ENCODE measurements at places on chromosomes 7 and 10.
A peak's percentile ranks its signal among the peaks of the same experiment; 100 is the strongest.

- no peak for DNase-seq
Measured at GRCh38 chr10:119250641-119251314, 43.4 kb downstream of the GRK5 start.

DNA sequence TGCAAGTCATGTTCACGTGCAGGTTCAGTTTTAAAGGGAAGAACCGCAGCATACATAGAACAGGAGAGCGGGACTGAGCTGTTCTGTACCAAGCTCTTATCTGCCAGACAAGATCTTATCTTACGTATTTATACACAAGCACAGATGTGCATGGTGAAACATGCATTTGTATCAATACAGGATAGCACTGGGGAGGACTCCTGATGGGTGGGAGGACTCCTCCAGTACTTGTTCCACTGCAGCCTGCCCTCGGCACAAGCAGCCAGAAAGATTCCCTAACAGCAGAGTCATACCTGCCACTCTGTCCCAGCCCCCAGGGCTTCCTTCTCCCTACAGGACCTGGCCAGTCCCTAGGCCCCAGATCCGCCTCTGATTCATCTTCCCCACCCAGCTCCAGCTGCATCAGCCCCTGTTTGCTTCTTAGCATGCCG lies 13.2 kb upstream of the PRKCQ start:
- DNase-seq, result no peak

- no peak for DNase-seq
Measured at GRCh38 chr10:78435484-78436221, 402.0 kb downstream of the RPS24 start.

GRCh38 chr10:74330646-74331045 lies 179.6 kb downstream of the ADK start:
- no peak for DNase-seq

DNA sequence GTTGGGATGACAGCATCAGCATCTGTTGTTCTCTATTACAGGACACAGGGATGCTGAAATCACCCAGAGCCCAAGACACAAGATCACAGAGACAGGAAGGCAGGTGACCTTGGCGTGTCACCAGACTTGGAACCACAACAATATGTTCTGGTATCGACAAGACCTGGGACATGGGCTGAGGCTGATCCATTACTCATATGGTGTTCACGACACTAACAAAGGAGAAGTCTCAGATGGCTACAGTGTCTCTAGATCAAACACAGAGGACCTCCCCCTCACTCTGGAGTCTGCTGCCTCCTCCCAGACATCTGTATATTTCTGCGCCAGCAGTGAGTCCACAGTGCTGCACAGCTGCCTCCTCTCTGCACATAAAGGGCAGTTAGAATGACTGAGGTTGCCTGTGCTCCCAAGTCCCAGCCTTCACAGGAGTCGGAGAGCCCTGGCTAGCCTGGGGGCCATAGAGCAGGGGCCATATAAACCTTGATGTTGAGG lies 142.2 kb upstream of the PRSS58 start:
- DNase-seq, result no peak

DNA sequence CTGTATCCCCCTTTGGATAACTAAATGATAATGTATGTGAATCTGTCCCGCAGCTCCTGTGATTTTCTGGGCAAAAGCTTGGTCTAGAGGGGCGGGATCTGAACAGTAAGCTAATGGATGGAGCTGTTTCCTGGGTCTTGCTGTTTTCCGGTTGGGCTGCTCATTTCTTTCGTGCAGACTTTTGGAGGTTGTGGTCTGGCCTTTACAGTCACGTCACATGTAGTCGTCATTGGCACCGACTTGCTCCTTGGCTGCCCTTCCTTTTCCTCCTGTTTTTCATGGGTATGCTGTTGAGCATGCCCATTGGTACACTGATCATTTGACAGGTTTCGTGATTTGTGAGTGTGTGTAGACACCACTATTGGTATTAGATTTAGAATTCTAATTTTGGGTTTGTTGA lies 2.0 kb downstream of the FBH1 start:
- no peak for DNase-seq

DNA sequence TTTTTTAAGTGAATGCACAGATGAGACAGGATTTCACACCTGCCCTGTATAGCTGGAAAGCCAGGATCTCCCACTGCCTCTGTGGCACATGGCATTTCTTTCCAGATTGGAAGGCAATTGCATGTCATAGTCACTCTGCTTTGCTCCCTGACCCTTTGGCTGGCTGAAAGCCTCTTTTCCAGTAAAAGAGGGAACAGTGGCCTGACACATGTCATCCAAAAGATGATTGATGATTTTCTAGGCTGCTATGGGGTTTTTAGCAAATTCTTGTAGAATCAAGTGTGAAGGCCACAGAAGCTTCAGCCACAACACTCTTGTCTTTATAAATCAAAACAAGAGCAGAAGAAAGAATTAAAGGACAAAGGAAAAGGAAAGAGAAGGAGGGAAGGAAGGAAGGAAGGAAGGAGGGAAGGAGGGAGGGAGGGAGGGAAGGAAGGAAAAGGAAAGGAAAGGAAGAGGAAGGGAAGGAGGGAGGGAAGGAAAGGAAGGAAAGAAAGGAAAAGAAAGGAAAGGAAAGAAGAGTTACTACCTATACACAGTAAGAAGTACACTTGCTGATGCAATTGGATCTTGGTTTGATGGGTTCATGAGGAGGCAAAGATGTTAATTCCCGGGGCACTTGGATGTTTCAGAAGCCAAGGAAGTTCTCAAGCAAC lies 158.9 kb upstream of the FRMD4A start:
- no peak for DNase-seq

DNA sequence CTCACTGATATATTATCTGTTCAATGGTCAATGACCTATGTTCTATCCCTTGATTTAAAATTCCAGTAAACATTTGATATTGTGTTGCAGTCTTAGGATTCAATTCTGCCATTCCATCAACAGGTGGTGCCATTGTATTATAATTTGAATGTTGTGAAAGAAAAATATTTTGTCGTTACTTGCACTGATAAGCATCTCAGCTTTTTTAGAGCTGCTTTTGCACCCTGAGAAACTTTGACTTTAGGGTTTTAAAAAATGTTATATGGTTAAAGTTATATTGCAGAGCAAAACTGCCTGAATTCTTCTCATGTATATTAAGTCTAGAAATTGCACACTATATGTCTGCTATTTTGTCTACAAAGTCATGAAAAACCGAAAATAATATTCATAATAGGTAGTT lies 18.8 kb upstream of the MINDY3 start:
- peak; percentile 5 for DNase-seq

DNA sequence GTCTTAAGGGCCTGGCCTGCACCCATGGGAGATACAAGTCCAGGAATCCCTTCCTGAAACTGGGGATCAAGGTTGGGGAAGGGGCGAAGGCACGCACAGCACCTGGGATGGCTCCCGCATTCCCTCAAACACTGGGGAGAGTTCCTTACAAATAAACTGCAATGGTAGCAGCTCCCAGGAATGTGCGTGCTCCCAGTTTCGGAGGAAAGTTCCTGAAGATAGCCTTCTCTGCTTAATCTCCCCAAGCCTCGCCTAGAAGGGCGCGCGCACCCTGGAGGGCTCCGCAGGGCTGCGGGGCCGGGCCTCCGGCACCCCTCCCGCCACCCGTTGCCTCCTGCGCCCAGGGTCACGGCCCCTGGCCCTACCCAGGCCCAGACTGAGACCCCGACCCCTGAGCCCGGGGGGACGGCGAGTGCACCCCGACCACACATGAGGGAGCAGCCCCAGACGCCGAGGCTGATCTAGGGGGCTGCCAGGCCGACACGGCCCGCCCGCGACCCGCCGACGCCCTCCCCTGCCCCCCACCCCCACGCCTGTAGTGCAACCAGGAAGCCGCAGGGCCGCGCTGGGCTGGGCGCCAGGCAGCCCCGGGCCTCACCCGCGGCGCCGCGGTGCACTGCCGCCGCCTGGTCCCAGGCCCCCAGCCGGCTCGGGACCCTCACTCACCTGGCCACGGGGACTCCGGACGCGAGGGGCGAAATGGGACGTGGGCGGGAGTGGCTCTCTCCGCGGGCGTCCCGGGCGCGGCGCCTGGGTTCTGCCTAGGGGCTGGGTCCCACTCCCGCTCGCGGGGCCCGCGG lies 460 bp downstream of the ANXA11 start:
- DNase-seq, result no peak

- DNase-seq, result no peak
Measured at GRCh38 chr7:44569959-44570358, 3.7 kb downstream of the DDX56 start.

GRCh38 chr10:21961847-21962246 lies 41.7 kb downstream of the DNAJC1 start:
- DNase-seq, result no peak

- peak; percentile 32 for DNase-seq
Measured at GRCh38 chr7:3367261-3367660, 66.2 kb downstream of the SDK1 start.

DNA sequence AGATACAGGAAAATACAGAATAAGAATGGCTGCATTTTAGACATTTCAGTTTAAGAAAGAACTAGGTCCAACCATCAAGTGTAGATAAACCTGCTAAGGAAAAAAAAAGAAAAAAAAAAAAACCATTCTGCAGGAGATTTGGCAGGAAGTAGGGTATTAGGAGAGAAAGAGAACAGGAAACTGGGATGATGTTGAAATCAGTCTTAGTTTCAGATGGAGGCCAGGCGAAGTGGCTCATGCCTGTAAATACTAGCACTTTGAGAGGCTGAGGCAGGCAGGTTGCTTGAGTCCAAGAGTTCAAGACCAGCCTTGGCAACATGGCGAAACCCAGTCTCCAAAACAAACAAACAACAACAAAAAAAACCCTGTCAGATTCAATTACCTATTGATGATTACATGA lies 120.2 kb downstream of the RAB11FIP2 start:
- no peak for DNase-seq

DNA sequence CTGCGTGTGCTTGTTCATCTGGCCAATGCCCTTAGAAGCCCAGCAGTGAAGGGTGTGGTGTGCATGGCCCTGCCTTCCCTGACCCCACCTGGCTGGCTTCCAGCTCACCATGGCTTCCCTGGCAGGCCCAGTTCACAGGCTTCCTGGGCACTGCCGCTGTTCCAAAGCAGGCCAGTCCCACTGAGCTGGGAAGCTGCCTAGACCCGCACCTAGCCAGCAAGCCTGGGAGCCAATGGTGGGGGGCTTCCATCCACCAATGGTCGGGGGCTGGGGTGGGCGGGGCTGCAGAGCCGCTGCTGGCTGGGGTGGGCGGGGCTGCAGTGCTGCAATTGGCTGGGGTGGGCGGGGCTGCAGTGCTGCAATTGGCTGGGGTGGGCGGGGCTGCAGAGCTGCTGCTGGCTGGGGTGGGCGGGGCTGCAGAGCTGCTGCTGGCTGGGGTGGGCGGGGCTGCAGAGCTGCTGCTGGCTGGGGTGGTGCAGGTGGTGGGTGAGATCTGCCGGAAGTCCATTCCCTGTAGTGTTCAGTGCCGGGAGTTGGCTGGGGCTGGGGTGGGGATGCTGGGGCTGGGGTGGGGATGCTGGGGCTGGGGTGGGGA lies 12.4 kb downstream of the CALY start:
- peak; percentile 55 for DNase-seq

DNA sequence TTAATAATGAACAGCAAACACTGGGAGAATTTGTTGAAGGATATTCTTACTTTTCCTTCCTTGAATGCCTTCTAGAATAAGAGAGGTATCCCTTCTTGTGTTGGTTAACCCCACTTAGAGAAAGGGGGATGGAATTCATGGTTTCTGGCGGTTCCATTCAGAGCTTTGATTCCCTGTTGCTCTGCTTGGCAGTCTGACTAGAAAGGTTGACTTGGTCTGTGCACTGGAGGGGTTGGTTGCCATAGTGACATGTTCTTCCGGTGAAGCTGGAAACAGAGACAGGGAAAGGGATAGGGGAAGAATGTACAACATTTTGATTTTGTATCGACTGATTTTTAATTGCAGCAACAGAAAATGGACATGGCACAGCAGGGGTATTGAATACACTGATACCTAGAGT lies 2.5 kb downstream of the TMEM178B start:
- DNase-seq, result peak; percentile 82

DNA sequence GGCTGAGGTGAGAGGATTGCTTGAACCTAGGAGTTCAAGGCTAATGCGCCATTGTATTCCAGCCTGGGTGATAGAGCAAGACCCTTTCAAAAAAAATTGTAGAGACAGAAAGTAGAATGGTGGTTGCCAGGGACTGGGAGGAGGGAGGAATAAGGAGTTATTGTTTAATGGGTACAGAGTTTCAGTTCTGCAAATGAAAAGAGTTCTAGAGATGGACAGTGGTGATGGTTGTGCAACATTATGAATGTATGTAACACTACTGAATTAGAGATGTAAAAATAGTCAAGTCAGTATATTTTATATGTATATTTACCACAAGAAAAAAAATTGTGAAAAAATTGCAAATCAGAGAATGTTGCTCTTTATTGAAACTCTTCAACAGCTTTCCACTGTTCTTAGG lies 266.5 kb upstream of the NPY start:
- no peak for DNase-seq

DNA sequence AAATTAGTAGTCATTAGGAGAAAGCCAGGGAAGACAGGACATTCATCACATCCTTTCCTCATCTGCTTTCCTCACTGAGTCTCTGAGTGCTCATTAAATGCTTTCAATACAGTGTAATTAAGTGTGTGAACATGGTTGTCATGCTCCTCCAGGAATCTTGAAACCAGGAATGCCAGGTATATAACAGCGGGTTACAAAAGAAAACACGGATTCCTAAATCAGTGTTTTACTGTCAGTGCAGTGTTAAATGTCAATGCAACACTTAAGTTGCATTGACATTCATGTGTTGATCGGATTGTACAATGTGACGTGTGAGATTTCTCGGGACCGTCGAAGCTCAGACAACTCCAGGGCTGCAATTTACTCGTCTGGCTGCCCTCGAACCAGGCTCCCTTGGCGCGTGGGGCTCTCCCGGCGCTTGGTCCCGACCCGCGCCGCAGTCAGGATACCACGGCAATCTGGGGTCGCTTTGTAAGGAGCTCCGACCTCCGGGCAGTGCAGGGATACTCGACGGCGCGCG lies 455 bp upstream of the SPAG6 start:
- no peak for DNase-seq

DNA sequence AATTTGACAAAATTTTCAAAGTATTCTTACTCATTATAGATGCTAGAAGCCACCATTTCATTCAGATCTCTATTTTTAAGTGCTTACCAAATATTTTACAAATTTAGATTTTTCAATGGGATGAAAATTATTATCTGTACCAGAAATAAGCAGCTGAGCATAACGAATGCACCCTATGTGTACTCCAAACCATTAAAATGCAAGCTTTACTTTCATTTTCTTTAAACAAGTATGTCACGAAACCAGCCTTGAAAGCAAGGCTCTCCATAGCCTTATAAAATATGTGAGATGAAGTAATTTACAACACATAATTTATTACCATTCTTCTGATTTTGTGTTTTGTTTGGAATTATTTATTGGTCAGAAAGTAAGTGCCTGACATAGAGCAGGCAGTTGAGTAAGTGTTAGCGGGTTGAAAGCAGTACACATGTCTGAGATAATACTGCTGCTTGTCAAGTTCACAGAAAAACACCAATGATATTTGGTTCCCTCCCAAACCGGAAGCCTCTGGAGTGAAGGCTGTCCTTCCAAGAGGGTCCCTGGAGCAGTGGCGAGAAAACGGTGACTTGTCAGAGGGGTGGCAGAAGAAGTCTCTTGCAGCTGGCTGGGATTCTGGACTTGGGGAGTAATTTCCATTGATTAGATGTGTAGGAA lies 322.7 kb upstream of the PFKP start:
- no peak for DNase-seq
